ENCODE measurements at places on chromosomes 4 and X. TPM values are rescaled to one million over a fixed set of nuclear protein-coding genes. Genes with fewer than 3 reads are reported as not detected.

DNA sequence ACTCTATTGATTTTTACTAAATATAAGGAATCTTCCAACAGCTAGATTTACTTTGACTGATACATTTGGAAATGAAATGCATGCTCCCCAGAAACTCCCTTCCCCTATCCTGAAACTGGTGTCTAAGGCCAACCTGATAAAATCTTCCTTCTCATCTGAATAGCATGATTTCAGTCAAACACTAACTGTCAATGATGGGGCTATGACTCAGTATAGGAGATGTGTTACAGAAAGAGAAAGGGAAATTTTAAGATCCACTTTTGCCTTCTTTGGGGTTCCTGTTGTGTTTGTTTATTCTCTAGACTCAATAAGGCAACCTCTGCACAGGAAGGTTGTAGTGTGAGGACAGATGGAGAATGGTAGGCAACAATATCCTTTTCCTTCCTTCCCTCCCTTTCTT lies 160.7 kb downstream of the MOSPD2 start:
- H3K4me1 ChIP-seq = no peaks in the 10 kb centered on the region
- no peak for DNase-seq

DNA sequence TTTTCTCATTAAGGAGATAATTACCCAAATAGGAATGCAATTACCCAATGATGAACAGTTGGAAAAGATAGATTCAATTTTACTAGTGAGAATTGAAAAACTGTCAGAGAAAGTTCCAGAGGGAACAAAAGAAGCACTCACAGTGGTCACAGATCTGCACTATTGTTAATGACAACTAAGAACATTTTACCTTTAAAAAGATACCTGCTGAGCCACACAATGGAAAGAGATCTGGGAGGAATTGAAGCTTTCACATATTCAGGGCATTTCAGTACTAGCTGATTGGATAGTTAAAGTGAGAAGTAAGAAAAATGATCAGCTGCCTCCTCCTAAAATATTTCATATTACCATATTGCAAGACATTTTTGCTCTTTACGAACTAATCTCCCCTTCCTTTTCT lies 1822.2 kb downstream of the STIM2 start:
- no peaks in the 10 kb centered on the region for H3K36me3 ChIP-seq
- no peak overlapping the region for H3K4me3 ChIP-seq
- H3K27ac ChIP-seq = no peak overlapping the region
- DNase-seq = no peak
- H3K27me3 ChIP-seq = no peaks in the 10 kb centered on the region
- no peaks in the 10 kb centered on the region for H3K4me1 ChIP-seq

DNA sequence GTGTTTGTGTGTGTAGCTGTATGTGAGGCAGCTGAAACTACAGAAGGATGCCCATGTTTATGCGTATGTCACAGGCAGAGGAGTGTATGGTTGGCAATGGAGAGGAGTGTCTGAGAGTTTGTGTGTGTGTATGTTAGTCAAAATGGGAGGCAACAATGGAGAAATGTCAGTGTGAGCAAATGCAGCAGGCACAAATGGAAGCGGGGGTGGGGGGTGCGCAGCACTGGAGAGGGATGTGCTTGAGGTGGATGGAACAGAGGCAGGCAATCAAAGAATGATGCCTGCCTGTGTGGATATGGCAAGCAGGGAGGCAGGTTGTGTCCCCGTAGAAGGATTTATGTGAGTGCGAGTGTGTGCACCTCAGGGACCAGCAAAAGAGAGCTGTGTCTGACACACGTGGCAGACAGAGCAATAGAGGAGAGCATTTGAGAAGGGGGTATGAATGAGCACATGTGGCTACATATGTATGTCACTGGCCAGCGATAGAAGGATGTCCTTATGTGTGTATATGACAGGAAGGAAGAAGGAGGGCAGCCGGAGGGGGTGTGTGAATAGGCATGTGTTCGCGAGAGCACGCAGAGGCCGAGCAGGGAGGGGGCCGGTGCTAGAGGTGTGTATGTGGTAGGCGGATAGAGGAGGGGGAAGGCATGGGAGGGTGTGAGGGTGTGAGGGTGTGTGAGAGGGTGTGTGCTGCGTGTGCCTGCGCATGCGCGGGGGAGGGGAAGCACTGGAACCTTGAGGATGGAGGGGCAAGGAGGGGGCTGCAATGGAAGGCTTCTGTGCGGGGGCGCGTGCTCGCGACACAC lies 1.1 kb downstream of the PJA1 start:
- no peaks in the 10 kb centered on the region for H3K27me3 ChIP-seq
- peaks cover 10% of the 10 kb centered on the region for H3K36me3 ChIP-seq
- no peak for DNase-seq
- H3K4me1 ChIP-seq = peaks cover 7% of the 10 kb centered on the region

GRCh38 chr4:10121568-10122208 lies 5.1 kb upstream of the WDR1 start:
- peaks cover 4% of the 10 kb centered on the region for H3K27me3 ChIP-seq
- H3K4me1 ChIP-seq = peaks cover 22% of the 10 kb centered on the region
- peak overlapping the region; percentile 25 for H3K27ac ChIP-seq
- H3K36me3 ChIP-seq = no peaks in the 10 kb centered on the region
- H3K4me3 ChIP-seq = no peak overlapping the region
- DNase-seq = no peak

DNA sequence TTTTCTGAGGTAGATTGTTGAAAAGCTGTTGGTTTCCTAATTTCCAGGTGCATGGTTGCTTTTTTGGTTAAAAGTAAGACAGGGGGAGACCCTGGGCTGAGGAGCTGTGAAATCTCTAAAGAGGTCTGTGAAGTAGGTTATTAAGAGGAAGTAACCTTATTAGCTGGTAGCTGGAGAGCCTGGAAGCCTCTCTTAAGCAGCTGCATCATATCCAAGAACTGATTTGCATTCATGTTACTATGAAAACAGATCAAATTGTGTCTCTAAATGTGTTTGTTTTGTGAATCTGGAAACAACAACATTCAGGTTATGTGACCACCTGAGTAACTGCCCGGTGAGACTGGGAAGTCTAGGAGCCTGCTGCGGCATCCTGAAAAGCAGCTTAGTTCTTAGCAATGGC lies 54.1 kb downstream of the ARHGAP10 start:
- peaks cover 22% of the 10 kb centered on the region for H3K4me1 ChIP-seq
- no peaks in the 10 kb centered on the region for H3K27me3 ChIP-seq
- no peak for DNase-seq
- H3K4me3 ChIP-seq = no peak overlapping the region
- no peaks in the 10 kb centered on the region for H3K36me3 ChIP-seq

GRCh38 chrX:118633530-118633929 lies 93.9 kb upstream of the IL13RA1 start:
- no peaks in the 10 kb centered on the region for H3K4me1 ChIP-seq
- no peak overlapping the region for H3K27ac ChIP-seq
- H3K36me3 ChIP-seq = peaks cover 10% of the 10 kb centered on the region
- H3K27me3 ChIP-seq = no peaks in the 10 kb centered on the region
- no peak overlapping the region for H3K4me3 ChIP-seq

DNA sequence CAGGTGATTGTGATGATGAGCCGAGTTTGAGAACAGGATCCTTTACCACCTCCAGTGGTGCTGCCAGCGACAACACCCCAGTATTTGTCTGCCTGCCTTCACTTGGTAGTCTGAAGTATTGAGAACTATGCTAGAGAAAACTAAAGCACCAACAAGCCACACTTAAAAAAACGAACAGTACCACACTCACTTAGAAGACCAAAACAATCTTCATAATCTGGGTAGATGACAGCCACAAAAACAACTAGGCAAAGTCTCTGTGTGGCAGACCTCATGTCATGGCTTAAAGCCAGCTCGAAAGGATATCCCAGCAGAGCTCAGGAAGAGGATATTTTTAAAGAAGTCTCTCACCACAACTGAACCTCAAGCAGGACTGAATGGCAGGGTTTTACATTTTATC lies 236.0 kb downstream of the GPC3 start:
- H3K36me3 ChIP-seq = peaks cover 5% of the 10 kb centered on the region
- H3K27ac ChIP-seq = no peak overlapping the region
- H3K27me3 ChIP-seq = no peaks in the 10 kb centered on the region
- DNase-seq = no peak
- H3K4me1 ChIP-seq = peaks cover 6% of the 10 kb centered on the region
- no peak overlapping the region for H3K4me3 ChIP-seq

- no peak overlapping the region for H3K27ac ChIP-seq
- H3K27me3 ChIP-seq = peaks cover 34% of the 10 kb centered on the region
- no peak overlapping the region for H3K4me3 ChIP-seq
- no peaks in the 10 kb centered on the region for H3K36me3 ChIP-seq
Measured at GRCh38 chrX:130393451-130394074, 8.1 kb upstream of the GPR119 start.

DNA sequence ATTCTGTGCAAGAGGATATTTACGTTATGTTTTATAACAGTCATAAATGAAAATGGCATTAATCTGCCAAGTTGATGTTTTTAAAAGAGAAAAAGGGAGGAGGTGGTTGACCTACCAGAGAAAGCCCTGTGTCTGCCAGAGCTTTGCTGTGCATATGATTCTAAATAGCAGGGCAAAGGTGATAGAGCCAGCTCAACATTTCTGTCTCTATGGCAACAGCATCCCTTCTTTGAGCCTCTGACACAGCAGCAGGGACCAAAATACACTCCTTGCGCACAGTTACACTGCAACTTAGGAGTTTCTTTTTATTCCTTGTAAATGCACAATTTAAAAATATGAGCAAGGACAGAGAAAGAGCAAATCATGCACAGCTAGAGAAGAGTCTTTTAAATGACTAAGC lies 133.3 kb upstream of the RAI2 start:
- H3K4me1 ChIP-seq = peaks cover 2% of the 10 kb centered on the region
- no peak overlapping the region for H3K27ac ChIP-seq
- H3K27me3 ChIP-seq = no peaks in the 10 kb centered on the region
- DNase-seq = no peak
- H3K4me3 ChIP-seq = no peak overlapping the region
- no peaks in the 10 kb centered on the region for H3K36me3 ChIP-seq

GRCh38 chrX:13652287-13652793 lies 601 bp upstream of the TCEANC start:
- H3K27ac ChIP-seq = peak overlapping the region; percentile 93
- H3K36me3 ChIP-seq = peaks cover 2% of the 10 kb centered on the region
- DNase-seq = no peak
- peaks cover 2% of the 10 kb centered on the region for H3K4me1 ChIP-seq
- H3K4me3 ChIP-seq = peak overlapping the region; percentile 82
- H3K27me3 ChIP-seq = no peaks in the 10 kb centered on the region

Gene DCK
- total RNA-seq = 15.3 TPM

Gene CYLC1
- not detected for total RNA-seq

Gene CCNA2
- total RNA-seq = 27.3 TPM
